AG10803 (cell line): ENCODE measurements at places on chromosomes 7 and 10.

GRCh38 chr7:6436385-6436685 lies 11.4 kb downstream of the DAGLB start:
- no peak for DNase-seq

GRCh38 chr10:110005719-110006118 lies 2.1 kb upstream of the ADD3 start:
- peak; percentile 88 for DNase-seq

GRCh38 chr7:107471292-107472070 lies 1.6 kb downstream of the GPR22 start:
- no peak for DNase-seq

- DNase-seq, result no peak
These were observed 115.4 kb upstream of the ACBD5 start for GRCh38 chr10:27355918-27356573.

- DNase-seq, result no peak
These were observed 256.5 kb upstream of the PPP2R2D start for GRCh38 chr10:131644289-131644688.

- DNase-seq, result no peak
These were observed 139.6 kb upstream of the UNC5B start for GRCh38 chr10:71072823-71073210.

- DNase-seq, result no peak
These were observed 167.0 kb downstream of the GATA3 start for GRCh38 chr10:8221451-8221850.

DNA sequence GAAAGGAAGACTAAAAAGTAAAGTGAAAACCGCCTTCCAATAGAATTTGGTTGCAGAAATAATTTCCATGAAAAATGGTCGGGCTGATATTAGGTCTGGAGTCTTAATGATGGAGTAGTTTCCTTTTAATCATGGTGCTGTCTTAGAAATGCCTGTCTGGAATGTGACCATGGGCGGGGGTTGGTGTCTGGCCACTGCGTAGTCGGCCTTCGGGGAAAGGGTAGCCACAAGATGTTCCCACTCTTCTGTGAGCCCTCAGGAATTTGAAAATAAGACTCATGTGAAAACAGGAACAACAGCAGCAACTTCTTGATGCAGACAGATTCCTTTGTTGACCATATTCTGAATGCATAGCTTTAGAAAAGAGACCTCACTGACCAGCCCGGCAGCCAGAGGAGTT lies 176.8 kb downstream of the KIAA1217 start:
- DNase-seq, result peak; percentile 31

- DNase-seq, result no peak
These were observed 5.8 kb upstream of the PLEKHA1 start for GRCh38 chr10:122368502-122369254.

DNA sequence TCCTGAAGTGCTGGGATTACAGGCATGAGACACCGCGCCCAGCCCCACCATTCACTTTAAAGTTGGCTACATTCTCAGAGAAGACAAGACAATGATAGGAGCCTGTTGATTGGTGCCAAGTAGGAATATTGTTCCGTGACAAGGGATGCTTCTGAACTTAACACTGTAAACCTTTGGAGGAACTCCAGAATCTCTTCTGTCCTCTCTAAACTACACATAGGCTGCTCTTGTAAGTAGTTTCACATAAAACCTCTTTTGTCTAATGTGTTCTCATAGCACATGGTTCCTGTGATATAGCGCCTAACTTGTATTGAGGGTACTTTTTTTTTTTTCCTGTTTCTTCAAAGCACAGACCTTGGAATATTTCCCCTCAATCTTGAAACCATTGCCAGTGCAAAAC lies 3.6 kb upstream of the COPG2 start:
- DNase-seq, result no peak

- DNase-seq, result no peak
These were observed 37.6 kb downstream of the WBP1L start for GRCh38 chr10:102781090-102781920.

DNA sequence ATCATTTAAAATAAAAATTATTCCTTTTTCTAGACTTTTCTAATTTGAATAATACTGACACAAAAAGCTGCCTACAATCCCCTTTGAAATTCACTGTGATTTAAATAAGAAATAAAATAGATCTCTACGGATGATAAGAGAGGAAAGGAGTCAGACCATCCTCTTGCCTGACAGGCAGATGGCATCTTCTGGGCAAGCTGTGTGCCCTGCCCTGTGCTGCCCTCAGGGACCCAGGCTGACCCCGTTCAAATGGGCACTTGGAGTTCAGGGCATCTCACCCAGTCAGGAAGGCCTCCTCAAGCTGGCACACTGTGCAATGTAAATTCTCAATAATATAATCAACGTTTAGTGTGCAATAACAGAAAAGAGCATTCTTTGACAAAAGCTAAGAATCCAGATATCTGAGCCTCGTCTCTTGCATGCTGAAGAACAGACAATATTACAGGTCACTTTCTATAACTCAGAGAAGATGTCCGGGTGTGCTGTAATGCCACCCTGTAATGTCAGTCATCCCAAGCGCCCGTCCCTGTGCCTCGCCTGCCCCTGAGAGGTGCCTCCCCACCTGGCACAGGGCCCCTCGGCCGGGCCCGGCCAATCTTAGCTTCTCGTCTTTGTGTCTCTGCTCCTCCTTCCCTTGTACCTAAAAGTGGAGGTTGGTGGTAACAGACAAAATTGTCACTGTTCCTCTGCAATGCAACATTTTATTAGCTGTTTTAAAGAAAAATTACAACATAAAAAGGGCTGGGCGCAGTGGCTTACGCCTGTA lies 263.3 kb downstream of the COBL start:
- DNase-seq, result no peak

DNA sequence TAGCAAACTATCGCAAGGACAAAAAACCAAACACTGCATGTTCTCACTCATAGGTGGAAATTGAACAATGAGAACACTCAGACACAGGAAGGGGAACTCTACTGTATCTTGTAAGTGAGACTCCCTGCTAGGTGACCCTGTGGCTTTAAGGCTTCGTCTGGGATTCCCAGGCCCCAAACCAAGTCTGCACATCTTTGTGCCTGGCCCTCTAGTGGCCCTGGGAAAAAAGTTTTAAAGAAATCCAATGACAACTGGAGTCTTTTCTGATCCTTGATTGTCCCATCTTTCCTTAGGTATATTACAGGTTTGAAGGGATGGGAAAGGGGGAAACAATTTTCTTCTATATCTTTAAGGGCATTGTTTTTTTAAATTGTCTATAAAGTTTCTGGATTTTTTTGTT lies 10.6 kb upstream of the LIPM start:
- DNase-seq, result peak; percentile 13

- DNase-seq, result no peak
These were observed 15.7 kb downstream of the SEPTIN7 start for GRCh38 chr7:35816514-35816913.

DNA sequence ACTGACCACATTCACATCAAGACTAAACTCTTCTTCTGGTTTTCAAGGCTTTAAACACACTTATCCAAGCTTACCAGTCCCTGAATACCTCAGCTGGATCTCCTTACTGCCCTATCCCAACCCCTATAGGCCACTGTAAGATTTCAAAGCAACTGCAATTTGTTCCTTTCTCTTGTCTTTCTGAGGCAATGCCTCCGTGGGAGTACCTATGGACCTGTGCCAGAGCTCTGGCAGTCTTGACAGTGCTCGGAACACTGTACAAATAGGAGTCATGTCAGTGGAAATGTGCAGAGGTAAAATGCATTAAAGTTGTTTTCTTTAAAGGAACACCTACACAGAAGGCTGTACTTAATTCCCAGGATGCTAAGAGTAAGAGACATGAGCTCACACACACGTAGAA lies 124.7 kb downstream of the CNOT4 start:
- DNase-seq, result peak; percentile 12
